ENCODE measurements at places on chromosomes 3 and 15.

GRCh38 chr3:112980080-112980479 lies 5.2 kb upstream of the CD200R1 start:
- no peak for DNase-seq

DNA sequence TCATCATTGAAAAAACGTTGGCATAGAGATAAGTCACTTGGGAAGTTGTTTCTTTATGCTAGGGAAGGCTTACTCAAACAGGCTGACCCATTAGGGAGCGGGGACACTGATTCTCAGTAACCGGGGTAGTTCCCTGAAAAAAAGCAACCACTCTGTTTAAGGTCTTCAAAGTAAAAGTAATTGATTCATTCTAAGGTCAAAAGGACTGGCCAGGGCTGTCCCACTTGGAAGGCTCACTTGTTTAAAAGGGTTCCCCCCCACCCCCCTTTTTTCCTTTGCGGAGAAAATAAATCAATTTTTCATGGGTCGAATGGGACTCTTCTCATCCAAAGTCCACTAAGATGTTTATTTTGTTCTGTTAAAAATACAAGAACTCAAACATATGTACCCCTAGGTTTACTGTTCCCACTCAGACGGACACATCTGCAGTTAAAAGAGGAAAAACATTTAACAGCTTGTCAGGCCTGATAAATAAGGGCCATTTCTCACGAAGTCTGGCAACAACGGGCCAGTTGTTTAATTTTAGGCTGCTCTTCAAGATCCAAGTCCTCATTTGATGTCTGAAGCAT lies 53.0 kb downstream of the ARHGEF3 start:
- DNase-seq: no peak

- DNase-seq: no peak
Observed at GRCh38 chr3:61158667-61159066, 92.6 kb downstream of the FHIT start.

- no peak for DNase-seq
Observed at GRCh38 chr3:27568393-27568792, 84.2 kb upstream of the SLC4A7 start.

GRCh38 chr3:144868506-144868905 lies 896.9 kb downstream of the DIPK2A start:
- DNase-seq: no peak

- DNase-seq: no peak
Observed at GRCh38 chr15:41011055-41011815, 58.0 kb downstream of the CHAC1 start.

DNA sequence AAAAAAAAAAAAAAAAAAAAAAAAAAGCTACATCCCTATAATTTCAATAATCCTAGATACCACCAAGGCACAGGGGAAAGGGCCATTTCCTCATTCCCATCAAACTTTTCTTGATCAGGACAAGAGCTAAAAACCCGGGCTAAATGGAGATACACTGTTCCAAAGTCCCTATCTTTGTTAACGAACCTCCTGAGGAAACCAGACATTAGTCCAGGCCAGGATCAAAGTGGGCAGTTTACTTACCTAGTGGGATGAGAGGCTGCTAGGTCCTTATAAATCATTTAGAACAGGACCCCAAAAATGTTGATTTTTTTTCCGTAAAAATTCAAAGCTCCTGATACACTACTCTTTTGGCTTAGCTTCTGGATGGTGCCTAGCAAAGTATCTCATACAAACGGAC lies 35.6 kb downstream of the UBR1 start:
- DNase-seq: no peak

DNA sequence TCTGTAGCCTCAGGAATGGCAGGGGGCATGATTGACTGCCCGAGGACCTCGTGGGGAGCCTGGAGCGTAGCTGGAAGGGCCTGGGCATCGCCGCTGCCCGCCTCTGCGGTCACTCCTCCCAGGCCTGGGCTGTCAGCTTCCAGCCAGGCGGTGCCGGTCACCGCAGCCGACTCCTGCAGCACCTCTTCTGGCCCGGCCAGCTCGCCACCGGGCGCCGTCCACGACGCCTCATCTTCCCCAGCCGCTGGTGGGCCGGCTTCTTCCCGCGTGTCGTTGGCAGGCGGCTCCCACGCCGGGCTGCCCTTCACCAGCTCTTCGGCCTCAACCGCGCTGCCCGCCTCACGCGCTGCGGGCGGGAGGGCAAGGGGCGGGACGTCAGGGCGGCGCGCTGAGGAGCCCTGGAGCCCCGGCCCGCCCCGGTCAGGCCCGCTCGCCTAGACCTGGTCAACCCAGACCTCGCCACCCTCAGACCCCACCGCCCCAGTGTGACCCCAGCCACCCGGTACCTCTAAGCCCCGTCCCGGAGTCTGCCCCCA lies 1.0 kb downstream of the CSPG5 start:
- DNase-seq: no peak

DNA sequence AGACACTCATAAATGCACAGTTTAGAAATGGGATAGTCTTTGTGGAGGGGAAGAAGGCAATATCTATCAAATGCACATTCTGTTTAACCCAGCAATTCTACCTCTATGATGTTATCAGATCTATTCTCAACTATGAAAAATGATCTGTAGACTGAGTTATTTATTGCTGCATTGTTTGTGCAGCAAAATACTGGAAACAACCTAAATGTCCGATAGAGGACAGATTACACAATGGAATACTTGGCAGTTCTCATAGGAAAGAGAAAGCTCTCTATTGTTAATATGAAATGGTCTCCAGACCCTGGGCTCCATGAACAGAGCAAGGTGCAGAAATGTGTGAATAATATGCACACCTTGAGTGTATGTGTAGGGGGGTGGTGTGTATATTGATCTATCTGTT lies 49.0 kb upstream of the SELENOK start:
- no peak for DNase-seq

GRCh38 chr15:34223904-34224596 lies 766 bp upstream of the EMC4 start:
- DNase-seq: no peak

- no peak for DNase-seq
Observed at GRCh38 chr3:129441782-129442181, 1.8 kb downstream of the IFT122 start.

DNA sequence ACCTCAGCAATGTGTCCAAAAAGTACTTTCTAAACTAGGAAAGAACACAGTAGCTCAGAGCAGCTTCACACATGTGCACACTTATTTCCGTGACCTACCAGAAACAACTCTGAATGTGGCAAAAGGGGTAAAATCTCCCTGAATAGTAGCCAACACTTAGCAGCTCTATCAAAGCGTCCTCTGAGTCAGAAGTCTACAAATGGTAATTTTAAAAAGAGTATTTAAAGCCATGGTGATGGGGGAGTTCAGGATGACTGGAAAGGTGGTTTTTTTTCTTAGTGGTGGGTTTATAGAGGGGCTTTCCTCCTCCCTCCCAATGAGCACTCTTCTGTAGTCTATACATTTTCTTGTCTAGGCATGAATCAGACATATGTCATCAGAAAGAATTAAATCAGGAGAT lies 223.8 kb upstream of the PRICKLE2 start:
- no peak for DNase-seq

GRCh38 chr15:48641416-48641815 lies 4.1 kb downstream of the FBN1 start:
- DNase-seq: no peak

DNA sequence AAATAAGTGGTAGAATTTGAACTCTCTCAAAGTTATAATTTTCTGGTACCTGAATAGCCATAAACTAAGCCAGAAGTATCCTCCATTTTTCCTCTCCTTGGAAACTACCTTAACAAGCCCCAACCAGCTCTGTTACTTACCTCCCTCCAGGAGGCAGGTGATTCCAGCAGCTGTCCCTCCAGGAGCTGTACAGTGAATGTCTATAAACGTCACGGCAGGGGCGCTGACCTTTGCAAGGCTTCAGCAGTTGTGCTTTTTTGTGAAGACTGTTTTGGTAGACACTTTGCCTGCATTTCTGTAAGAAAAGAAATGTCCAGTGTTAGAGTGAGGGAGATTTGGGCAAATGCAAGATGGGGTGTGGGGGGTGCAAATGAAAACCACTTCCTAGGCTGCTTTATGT lies 67.2 kb downstream of the LEO1 start:
- no peak for DNase-seq

- DNase-seq: no peak
Observed at GRCh38 chr15:66744610-66745279, 42.7 kb downstream of the SMAD6 start.

DNA sequence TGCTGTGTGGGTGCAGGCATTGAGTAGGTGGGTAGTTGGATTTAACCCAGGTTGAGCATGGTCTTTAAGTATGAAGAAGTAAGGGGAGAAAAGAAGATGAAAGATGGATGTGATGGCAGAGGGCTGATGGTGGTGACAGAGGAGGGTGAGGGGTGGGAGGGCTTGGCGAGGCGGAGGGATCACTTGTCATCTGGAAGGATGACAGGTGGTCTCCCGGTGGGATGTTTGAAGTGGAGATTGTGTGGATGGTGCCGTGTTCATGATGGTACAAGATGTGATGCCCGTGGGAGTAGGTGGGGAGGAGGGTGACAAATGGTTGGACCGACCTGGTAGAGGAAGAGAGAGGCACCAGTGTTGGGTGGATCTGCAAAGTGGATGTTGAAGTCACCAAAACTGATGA lies 208.8 kb downstream of the RPLP1 start:
- no peak for DNase-seq

DNA sequence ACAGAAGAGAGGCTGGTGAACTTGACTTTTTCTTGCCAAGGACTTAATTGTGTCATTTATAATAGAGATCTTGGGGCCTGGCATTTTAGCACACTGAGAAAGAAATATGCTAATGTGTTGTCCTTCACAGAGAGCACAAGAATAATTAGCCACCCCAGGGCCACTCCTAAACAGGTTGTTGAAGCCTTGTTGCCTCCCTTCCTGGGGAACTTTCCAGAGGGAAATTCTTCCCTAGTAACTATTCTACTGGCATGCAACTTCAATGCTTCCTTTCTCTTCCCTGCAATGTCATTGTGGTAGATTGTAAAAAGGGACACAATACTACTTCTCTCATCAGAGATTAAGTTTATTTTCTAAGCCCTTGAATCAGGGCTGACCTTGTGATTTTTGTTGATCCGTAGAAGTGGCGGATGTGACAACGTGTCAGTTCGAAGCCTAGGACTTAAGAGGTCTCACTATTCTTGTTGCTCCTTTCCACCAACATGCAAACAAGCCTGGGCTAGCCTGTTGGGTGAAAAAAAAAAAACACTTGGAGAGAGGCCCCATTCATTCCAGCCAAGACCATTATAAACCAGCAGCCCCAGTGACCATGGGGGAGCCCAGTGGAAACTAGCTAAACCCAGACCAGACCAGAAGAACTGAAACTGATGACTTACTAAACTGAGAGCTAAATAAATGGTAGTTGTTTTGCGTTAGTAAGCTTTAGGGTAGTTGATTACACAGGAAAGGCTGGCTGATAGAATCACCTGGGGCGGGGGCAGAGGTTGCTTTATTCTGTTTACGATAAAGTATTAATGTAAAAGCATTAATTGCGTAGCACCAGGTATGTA lies 287.2 kb downstream of the SHQ1 start:
- no peak for DNase-seq

GRCh38 chr15:96070636-96071035 lies 259.9 kb upstream of the NR2F2 start:
- no peak for DNase-seq

DNA sequence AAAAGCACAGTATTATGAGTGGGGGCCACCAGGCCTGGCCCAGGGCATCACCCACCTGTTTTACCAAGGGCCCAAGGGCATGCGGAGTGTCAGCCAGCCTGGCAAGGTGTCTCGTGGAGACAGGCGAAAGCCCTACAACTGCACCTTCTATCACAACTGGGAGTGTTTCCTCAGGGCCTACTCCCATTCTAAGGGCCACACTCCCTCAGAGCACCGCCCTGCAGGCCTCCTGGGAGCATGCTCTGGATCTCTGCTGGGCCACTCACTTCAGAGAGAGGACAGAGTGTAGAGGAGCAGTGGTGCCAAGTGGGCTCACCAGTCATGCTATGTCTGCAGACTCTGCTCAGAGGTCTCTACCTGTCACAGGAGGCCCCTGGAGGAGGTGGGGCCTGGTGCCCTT lies 21.2 kb upstream of the CLK3 start:
- no peak for DNase-seq
